ENCODE measurements at places on chromosomes 2 and 18.

DNA sequence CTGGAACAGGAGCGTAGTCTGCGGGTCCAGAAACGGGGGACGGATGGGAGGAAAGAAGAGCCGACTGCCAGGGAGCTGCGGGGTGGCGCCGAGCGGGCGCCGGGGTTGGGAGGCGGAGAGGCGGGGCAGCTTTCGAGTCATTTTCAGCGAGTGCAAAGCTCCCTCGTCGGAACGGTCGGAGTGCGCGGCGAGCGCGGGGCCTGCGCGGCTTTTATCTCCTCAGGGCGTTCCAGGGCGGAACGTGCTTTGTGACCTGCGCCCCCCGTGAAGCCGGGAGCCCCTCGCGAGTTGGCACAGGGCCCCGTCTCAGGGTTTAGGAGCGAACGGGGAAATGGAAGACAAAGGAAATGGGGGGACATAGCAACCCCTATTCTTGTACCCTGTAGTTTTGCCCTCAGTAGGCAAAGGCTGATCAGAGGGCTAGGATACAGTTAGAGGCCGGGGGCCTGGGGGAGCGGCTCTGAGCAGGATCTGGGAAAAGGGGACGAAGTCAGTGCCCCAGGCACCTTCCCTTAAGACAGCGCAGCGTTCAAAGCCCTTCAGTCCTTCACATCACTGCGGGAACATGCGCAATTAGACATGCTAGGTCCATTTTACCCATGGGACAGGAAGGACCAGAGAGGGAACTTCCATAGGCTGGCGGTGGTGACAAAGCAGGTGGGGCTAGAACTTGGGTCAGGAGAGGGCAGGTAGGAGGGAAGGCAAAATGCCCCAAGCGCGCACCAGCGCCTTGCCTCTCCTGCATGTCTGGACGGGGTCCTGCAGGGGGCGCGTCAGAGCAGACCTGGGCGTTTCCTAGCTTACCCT lies 60.1 kb upstream of the IL1RL1 start:
- peak; percentile 62 for DNase-seq

DNA sequence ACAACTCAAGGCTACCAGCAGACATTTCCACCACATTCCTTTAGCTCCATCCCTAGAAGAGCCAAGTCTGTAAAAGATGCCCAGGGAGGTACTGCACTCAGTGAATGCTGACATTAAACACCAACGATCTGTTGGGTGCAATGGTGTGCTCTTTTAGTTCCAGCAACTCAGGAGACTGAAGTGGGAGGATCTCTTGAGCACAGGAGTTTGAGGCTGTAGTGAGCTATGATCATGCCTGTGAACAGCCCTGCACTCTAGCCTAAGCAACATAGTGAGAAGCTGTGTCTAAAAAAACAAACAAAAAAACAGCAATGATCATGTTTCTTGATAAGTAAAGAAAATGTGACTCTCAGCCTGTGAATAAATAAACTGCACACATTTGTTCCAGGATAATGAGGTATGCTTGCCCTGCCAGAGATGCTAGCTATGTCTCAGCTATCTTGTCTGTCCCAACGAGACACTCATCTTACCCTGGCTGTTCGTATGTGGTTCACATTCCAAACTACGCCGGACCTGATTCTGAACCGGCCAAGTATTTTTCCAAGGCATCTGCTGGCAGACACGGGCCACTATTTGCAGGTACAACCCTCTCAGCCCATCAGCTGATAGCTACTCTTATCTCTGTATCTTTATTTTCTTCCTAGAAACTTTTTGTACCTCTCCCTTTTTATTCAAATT lies 21.8 kb downstream of the TMEM182 start:
- DNase-seq = no peak

- DNase-seq = no peak
These were observed 407.0 kb downstream of the DSEL start for GRCh38 chr18:67109535-67109934.

DNA sequence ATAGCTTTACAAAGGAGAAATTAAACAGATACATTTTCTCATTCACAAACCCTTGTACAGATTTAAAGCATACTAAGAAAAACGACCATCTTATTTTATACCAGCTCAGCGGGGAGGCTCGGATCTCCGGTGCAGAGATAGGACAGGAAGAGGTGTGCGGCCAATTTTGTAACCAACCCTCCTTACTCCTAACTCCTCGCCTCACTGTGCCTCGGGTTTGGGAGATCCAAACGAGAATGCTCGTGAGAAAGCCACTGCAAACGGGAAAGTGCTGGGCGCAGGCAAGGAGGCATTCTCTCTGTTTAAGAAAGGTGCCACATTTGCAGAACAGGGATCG lies 1.2 kb downstream of the KDSR start:
- DNase-seq = no peak

DNA sequence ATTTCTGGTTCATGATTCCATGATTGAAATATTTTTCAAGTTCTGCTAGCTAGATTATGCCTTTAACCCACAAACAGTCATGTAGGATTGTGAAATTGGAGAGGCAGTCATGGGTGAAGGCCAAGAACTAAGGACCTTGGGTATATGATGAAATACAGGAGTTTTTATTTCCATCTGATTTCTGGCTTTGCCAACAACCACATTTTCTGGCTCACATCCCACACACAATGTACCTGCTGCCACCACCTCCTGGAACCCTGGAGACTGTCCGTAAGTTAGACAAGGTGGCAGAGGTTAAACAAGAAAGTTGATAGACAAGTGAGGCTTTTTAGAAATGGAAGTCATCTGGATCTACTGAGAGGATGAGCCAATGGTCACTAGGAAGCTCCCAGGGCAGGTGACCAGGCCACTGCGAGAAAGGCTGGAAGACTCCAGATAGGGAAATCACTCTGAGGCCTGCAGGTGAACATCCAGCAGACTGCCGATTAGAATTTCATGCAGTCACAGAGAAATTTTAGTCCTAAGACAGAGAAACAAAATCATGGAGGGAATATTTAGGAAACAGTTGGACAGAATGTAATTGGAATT lies 402.0 kb downstream of the ALK start:
- DNase-seq = peak; percentile 35

- DNase-seq = no peak
These were observed 19.8 kb upstream of the MAL start for GRCh38 chr2:95005726-95006125.

DNA sequence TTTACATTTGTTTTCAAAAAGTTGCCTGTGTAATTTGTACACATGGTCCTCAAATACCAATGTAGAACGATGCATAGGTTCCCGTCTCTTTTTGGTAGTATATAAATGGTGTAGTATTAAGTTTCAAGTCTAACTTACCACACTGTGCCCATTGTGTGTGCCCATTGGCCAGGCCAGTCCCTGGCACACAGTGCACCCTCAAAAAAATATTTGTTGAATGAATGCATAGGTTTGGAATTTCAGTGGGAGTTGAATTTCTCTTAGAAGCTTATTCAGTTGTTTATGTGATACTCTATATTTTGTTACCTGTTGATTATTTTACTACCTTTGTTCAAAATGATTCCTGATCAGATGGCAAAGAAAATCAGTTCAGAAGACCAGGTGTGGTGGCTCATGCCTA lies 30.1 kb downstream of the IDH1 start:
- DNase-seq = no peak

DNA sequence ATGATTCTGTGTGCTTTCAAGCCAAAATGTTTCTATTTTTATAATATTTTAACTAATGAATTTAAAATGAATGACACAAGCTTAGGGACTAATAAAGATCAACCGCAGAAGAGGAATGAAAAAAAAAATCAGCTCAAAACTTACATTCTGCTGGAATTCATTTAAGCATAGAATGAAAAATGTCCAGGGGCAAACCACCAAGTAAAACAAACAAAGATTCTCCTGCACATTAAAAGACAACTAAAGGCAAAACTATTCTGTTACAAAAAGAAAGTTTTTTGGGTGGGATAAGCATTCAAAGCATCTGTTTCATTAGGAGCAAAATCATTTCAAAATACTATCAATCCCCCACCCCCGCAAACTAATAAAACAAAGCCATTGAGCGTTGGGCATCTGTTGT lies 99.3 kb upstream of the SOX11 start:
- no peak for DNase-seq

GRCh38 chr18:31774962-31775361 lies 14.3 kb upstream of the SLC25A52 start:
- DNase-seq = no peak

GRCh38 chr18:985212-985661 lies 80.6 kb downstream of the ADCYAP1 start:
- no peak for DNase-seq
